Caki2 (cell line): ENCODE measurements at places on chromosomes 7 and 10.

DNA sequence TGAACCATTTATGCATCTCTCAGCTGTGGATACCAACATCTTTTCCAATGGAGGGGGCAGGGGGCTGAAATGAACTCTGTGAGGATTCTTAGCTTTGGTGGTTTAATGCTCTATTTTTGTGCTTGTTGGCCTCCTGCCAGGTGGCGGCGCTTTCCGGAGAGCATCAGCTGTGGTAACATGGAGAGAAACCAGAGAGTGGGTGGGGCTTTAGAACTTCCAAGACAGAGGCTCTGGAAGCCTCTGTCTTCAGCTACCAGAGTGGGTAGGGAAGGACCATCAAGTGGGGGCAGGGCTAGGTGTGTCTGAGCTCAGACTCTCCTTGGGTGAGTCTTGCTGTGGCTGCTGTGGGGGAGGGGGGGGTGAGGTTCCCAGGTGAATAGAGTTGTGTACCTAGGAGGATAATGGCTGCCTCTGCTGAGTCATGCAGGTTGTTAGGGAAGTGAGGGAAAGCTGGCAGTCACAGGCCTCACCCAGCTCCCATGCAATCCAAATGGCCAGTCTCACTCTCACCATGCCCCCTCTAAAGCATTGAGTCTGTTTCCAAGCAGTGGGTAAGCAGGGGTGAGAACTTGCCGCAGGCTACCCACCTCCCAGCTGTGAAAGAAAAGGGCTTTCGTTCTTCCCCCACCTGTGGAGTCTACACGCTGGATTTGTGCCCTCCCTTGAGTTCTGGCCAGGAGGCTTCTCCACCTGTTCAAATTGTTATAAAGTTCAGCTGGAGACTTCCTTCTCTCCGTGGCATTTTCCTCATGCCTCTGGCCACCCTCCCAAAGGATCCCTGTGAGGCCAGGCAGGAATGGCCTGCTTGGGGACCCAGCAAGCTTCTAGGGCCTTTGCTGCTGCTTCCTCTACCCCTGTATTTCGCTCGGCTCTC is 527.0 kb downstream of the NEBL start:
- DNase-seq: no peak

DNA sequence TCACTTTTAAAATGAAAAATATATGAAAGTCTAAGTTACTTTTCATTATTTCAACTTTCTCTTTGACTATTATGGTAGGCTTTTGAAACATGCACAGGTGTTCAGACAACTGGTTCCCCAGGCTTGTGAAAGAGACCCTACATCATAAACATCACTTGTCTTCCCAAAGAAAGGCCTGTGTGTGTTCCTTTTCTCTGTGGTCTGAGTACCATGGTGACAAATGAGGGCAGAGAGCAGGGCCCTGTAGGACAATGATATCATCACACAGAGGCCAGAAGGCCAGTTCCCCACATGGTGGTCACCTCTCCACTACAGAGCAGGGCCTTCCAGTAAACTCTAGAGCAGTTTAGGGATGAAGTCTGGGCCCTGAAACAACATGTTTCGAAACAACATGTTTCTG is 288.8 kb downstream of the USP6NL start:
- DNase-seq: no peak

DNA sequence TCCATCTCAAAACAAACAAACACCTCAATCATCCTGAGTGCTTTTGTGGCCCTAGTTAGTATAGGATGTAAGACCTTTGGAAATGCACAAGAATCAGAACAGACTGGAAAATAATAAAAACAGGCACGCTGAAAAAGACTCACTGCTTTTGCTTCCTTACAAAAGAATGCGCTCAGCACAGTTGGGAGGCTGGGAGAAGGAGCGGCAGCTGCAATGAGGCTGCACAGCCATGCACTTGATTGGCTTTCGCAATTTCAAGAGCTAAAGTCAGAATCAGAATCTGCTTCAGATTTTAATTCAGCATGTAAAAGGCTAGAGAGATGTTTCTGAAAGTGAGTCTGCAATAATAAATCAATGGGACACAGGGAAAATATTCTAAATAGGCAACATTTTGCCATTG is 97.2 kb downstream of the FRMD4A start:
- DNase-seq: no peak

DNA sequence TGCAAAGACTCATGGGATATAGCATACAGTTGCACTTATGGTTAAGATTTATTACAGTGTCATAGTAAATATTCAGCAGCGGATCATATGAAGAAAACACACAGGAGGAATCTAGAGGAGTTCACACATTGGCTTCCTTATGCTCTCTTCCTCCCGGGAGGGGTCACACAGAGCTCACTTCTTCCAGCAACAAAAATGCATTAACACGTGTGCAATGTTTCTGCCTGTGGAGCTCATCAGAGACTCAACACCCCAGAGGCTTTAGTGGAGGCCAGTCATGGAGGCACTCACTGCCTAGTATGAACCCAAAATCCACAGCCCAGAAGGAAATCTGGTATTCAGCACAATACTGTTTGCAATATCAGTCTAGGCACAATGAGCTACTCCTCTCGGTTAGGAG is 202.8 kb upstream of the PRSS1 start:
- no peak for DNase-seq

- no peak for DNase-seq
Observed at GRCh38 chr7:142709921-142710320, 39.4 kb upstream of the PRSS1 start.

DNA sequence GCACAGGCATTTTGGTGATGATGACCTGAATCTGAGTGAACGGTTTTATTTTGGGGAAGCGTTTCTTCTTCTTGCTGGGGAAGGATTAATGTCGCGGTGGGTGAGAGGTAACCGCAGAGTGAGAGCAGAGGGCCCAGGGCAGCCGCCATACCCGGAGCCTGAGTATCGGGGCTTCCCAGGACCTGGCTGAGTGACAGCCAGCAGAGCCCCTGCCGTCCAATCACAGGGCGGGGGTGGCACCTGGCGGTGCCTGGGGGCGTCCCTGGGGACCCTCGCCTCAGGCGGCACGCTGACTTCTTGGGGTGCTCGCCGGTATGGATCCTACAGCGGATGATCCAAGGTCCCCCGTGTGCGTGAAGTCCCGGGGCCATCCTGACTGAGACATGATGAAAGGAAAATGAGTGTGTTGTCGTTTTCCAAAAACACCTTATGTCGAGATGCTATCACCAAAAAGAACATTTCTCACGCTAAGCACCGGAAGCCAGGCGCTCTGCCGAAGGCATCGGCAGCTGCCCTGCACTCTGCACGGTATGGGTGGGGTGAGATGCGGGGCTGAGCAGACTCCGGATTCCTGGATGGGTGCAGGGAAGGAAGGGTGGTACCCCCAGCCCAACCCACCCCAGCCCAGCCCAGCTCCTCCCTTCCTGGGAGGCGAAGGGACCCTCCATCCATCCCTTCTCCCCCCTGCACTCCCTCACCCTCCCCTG is 227.9 kb upstream of the SHH start:
- no peak for DNase-seq

DNA sequence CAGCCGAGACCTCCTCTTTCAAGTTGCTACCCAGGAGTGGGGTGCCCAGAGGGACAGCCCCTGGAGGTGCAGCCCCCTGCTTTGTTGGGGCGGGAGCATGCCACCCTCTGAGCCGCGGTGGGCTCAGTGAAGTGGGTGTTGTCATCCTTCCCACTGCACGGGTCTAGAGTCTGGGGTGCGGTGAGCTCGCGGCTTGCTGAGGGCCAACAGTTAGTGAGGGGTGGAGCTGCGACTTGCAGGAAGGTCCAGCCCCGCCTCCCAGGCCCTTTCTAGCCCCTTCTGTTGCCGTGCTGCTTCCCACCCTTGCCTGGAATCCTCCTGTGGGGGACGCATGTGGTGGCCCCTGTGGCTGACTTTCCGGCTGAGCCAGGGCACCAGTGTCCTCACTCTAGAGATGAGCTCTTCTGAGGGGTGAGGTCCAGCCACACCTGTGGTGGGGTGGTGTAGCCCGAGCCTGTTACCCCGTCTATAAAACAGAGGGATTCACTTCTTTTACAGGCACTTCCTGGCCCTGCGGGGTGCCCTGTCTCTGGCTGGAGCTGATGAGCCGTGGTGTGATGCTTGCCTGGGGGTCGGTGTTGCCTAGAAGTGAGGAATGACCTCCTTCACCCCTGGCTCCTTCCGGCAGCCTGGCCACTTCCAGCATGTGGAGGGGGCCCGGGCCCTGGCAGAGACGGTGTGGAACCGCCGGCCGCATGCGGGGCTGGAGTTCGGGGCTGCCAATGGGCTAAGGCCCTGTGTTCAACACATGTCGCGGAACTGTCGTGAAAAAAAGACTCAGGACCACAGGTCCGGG is 127.9 kb downstream of the FAM53B start:
- no peak for DNase-seq

GRCh38 chr10:71094712-71095390 is 117.5 kb upstream of the UNC5B start:
- peak; percentile 8 for DNase-seq

DNA sequence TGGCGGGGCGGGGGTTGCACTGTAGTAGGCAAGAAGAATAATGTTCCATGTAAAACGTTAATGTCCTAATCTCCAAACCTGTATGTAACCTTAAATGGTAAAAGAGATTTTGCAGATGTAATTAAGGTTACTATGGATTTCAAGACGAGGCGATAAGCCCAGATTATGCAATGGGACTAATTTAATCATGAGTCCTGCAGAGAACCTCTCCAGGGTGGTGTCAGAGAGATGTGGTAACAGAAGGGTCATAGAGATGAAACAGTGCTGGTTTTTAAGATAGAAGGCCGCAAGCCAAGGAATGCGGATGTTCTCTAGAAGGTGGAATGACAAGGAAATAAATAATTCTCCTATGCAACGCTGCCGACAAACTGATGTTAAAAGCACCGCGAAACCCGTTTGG is 57.1 kb downstream of the UBE3C start:
- no peak for DNase-seq

DNA sequence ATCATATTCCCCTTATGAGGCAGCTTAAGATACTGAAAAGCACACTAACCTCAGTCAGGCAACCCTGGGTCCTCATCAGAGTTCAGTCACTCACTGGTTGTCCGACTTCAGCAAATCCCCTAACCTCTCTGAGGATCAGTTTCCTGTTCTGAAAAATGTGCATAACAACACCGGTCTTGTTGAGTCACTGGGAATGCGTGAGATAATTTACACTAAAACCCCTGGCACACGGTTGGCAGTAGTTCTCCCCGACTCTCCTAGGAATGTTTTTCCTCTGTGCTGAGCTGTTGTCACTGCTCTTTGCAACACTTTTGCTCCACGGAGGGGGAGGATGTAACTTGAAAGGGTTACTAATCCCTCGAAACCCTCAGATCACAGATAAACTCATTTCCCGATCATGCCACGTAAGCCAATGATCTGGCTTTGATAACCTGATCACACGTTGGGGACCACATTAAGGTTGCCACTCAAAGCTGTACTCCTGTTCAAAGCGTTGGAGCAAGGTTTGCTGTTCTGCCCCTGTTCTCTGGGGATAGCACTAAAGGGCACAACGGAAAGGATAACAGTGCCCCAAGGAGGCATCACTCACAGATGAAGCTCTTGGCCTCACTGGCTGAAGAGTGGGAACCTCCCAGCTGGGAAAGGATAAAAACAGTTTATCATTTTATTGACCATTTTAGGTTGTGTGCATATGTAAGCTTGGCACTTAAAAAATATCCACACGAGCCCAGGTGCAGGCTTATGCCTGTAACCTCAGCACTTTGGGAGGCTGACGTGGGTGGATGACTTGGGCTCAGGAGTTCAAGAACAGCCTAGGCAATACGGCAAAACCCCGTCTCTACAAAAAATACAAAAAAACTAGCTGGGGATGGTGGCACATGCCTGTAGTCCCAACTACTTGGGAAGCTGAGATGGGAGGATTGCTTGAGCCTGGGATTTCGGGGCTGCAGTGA is 5.0 kb upstream of the RBM17 start:
- DNase-seq: no peak

- peak; percentile 49 for DNase-seq
Observed at GRCh38 chr10:22714479-22715289, at the start of gene PIP4K2A. Gene PIP4K2A, minus strand, starts transcription at chr10:22714578. Its CDS starts 252 bp downstream, at chr10:22714326.

DNA sequence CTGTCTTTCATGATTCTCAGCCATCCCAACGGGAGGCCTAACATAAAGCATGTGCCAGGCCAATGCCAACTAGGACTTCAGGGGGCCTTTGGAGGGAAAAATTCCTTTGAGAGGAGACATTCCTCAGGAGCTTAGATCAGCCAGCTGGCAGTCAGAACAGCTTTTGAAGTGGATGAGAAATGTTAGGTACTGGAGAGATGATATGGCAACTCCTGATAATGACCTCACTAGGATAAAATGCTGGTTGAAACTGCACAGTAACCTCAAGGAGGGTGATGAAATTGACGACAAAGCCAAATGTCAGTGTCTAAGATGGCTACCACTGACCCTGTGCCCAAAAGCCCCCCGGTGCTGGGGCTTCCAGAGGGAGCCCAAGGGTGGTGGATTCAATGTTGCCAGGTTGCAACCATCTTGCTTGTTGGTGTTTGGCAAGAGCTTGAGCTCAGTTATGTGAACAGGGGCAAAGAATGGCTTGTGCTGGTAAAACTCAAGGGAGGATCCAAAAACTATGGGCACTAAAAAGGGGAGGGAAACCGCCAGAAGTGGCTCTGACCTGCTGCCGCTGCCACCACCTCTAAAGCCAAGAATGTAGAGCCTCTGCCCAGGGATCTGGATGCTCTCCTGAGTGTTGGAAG is 121.2 kb downstream of the UBE2H start:
- DNase-seq: peak; percentile 83

DNA sequence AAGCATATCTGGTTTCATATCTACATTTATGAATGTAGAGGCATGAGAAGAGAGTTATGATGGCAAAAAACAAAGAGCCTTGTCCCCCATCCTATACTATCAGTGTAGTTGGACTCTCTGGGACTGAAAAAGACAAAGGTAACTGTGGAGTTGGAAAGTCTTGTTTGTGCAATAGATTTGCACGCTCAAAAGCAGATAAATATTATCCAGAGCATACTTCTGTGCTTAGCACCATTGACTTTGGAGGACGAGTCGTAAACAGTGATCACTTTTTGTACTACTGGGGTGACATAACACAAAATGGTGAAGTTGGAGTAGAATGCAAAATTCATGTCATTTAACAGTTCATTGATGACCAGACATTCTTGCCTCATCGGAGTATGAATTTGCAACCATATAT is 85.2 kb upstream of the EGFR start:
- no peak for DNase-seq

DNA sequence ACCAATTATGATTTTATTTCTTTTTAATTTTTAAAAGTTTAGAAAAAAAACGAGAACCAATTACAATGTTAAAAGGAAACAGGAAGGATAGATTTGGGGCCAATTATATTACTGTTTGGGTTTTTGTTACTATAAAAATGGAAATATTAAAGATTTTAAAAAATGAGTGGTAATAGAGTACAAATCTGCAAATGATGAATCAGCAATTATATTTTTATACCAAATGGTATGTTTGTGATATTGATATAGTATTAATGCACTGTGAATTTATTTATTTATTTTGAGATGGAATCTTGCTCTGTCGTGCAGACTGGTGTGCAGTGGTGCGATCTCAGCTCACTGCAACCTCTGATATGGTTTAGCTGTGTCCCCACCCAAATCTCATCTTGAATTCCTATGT is 11.5 kb upstream of the GARIN1A start:
- no peak for DNase-seq

GRCh38 chr7:113246738-113247137 is 128.4 kb upstream of the SMIM30 start:
- DNase-seq: no peak
